Activated T-helper 17 cell treated with anti-CD3 and anti-CD28 coated beads, Interleukin-2, amount 50 U/mL, for 72 hours (primary cell): ENCODE measurements at places on chromosomes 1 and 21. TPM values are rescaled to one million over a fixed set of nuclear protein-coding genes. Genes with fewer than 3 reads are reported as not detected.

The RNPEP gene
- 36.9 TPM for total RNA-seq

DNA sequence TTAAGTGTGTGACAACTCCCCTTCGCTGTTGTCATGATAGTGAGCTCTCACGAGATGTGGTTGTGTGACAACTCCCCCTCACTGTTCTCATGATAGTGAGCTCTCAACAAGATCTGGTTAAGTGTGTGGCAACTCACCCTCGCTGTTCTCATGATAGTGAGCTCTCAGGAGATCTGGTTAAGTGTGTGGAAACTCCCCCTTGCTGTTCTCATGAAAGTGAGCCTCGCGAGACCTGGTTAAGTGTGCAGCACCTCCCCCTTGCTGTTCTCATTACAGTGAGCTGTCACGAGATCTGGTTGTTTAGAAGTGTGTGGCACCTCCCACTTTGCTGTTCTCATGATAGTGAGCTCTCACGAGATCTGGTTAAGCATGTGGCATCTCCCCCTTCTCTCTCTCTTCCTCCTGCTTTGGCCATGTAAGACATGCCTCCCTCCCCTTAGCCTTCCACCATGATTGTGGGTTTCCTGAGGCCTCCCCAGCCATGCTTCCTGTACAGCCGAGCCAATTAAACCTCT lies 25.1 kb upstream of the LSS start:
- ATAC-seq, result peak; percentile 92

- no peak for ATAC-seq
Measured at GRCh38 chr1:95431235-95431634, 197.2 kb downstream of the RWDD3 start.

The U2AF1 gene
- total RNA-seq, result 30.7 TPM

DNA sequence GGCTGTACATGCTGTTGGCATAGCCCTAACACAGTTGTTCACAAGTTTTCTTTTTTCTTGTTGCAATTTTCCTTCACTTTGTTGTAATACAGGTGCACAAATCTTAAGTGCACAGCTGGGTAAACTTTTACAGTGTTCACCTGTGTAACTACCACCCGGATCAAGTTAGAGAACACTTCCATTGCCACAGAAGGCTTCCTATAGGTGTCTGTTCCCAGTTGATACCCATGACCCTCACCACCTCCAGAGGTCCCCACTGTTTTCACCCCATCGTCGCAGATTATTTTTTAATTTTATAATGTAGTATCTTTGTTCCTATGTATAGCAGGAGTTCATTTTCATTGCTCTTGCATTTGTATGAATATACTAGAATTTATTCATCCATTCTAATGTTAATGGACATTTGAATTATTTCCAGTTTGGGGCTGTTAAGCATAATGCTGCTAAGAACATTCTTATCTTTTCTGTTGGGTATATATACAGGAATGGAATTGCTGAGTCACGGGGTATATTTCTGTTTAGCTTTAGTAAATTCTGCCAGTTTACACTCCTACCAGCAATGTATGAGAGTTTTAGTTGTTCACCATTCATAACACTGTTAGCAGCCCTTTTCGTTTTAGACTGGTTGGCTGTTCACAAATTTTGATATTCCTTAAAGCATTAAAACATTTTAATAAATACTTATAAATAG lies 16.4 kb downstream of the SPRTN start:
- no peak for ATAC-seq

The C8B gene
- total RNA-seq, result not detected

GRCh38 chr21:25752416-25752815 lies 17.6 kb downstream of the GABPA start:
- ATAC-seq, result no peak

GRCh38 chr1:25146451-25146855 lies 85.8 kb downstream of the SYF2 start:
- ATAC-seq, result no peak
